Right atrium auricular region (tissue), 2 donors: ENCODE measurements at places on chromosomes 5 and 9. TPM values are rescaled to one million over a fixed set of nuclear protein-coding genes. Genes with fewer than 3 reads are reported as not detected.

ASS1 gene
- total RNA-seq: 75.3 TPM

DNA sequence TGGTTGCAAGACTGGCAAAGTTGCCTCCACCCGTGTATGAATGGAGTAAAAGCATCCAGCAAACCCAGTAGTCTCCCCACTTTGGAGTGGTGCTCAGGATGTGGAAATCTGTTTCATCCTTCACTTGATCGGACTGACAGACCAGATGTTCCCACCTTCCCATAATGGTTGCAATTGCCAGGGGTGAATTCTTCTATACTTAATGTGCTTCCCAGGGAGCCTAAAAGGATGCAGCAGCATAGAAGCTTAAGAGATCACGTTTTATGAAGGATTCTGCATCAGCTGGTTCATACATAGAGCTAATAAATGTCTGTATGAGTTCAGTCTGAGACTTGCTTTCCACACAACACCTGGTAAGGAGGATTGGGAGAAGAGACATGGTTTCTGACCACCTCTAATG is 198.8 kb upstream of the S1PR3 start:
- no peak for DNase-seq

DNA sequence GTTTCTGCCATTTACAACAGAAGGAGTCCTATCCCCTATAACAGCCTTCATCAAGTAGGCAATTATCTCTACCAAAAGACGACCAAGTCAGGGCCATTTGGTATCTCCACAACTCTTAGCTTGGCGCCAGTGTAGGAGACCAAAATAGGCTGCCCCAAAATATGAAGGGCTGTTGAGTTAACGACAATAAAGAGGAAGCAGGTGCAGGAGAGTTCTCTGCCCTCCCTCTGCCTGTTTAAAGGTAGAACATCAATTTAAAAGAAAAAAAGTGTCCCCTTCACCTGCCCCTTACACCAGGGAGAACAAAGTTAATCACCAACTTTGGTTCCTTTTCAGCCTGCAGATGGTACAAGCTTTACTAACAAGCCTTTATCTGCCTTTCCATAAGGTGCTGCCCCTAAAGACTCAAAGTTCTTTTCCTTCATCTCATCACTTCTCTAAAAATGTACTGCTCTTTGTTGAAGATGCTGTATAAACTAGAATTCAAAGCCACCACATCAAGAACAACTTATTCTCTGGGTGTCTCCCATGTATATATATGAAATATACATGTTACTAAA is 33.3 kb downstream of the PPP1R2B start:
- DNase-seq: no peak

- no peak for DNase-seq
Observed at GRCh38 chr9:36704148-36704547, 131.5 kb downstream of the MELK start.

DNA sequence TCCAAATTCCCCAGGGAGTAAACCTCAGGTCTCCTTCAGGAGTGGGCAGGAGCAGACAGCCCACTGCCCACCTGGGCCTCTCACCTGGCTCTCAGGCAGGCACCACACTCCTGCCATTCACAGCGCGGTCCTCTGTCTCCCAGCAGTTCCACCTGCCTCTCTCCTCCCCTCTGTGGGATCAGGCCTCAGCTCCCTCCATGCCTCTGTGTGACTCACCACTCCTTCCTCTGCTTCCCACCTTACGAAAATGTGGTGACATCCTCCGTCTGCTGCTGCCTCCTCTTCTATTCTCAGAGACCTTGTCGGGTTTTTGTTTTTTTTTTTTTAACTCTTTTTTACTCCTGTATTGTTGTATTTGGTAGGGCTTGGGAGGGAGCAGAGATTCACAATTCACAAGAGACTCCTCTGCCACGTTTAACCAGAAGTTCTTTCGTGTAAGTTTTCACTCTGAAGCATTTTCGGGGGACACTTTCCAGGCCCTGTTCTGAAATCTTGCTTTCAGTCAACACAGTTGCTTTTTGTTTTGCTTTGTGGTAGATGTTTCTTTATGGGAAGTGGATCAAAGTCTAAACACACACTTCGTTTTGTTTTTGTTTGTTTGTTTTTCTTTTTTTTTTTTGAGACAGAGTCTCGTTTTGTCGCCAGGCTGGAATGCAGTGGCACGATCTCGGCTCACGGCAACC is 21.1 kb upstream of the CDKN2AIPNL start:
- no peak for DNase-seq

DNA sequence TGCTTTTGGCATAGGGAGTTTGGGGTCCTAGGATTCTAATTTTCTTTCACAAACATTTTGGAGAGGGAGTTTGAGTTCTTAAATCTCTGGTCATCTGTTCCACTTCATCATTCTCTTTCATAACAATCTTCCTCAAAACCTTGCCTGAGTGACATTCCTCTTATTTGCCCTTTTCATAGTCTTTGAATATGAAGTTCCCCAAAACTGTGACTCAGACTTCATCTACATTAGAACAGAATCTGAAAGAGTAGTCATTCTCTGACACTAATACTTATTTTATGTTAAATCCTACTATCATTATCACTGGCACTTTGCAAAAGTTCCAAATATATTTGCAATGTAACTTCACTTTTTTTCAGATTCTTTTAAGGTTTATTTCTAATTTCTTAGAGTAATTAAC is 163.8 kb downstream of the CDH10 start:
- DNase-seq: no peak

NEURL1B gene
- total RNA-seq: 17.9 TPM

PLAC8L1 gene
- not detected for total RNA-seq

DNA sequence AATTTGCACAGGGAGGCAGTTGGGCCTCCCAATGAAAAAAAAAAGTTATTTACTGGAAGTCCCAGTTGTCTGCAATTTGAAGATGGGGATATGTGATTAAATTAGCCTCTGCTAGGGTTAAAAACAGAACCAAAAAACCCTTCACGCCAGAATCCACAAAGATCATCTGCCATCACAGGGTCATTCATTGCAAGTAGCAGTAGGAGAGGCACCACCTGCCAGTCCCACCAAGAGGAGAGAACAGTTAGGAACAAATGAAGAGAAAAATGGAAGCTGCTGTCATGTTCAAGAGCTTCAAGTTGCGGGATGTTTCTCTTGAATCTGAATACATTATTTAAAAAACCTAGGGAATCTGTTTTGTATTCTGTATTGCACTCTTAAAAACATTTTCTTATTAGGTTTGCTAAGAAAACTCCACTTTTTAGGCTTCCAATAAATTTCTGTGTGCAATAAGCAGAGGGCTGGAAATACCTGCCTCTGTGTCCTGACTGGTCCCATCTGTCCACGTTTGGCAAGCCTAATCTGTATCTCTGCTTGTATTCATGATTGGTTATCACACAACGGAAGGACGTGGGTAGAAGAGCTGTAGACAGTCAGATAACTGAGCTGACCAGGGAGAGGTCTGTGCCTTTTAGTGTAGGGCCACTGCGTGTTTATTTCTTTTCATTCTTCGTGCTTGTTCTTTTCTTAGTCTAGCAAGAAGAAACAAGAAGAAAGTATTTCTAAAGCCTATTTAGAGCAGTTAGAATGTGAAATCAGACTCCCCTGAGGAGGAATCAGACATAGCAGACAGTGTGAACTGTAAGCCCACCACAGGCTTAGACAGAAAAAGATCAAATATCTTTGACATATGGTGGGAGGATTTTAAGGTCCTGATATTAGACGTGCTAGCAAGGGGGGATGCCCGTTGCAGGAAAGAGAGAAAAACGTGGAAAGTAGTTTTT is 630.6 kb upstream of the SEMA6A start:
- DNase-seq: no peak

SHOC1 gene
- total RNA-seq: not detected

C9orf153 gene
- not detected for total RNA-seq

DNA sequence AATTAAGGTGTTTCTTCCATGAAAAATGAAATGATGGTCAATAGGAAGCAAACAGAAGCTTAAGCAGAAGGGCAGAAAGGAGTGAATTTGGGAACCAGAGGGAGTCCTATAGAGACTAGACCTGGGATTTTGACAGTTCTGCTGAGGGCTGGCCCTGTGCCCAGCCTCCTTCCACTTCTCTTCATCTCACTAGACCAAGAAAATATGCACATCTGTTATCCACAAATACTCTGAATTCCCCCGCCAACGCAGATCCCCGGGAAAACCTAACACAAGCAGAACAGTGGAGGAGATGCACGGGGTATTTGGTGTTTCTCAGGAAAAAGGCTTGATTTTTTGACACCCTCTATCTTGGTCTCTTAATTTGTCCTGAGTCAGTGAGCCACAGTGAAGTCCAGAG is 22.7 kb downstream of the GRIA1 start:
- DNase-seq: no peak

DNA sequence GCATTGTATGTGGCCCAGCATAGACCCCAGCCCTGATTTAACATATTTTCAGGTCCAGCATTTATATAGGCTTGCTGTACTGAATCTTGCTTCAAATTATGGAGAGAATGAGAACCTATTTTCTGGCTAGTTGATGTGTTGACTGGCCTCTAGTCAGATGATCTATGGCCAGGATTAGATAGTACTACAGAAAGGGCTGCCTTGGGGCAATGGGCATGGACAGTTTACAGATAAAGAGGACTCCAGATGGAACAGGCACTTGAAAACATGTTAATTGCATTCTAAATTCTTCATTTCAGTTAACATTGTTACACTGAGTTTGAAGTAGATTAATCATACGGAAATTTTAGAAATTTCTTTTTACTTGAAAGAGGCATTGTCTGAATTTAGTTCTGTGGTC is 61.5 kb downstream of the RAB14 start:
- no peak for DNase-seq

FREM1 gene
- total RNA-seq: 2.2 TPM

GRCh38 chr9:113368982-113369854 is 7.6 kb downstream of the HDHD3 start:
- DNase-seq: no peak

EFNA5 gene
- 19.2 TPM for total RNA-seq

- DNase-seq: no peak
Observed at GRCh38 chr9:138061631-138062030, 184.0 kb downstream of the CACNA1B start.

GLIPR2 gene
- 11.2 TPM for total RNA-seq

DNA sequence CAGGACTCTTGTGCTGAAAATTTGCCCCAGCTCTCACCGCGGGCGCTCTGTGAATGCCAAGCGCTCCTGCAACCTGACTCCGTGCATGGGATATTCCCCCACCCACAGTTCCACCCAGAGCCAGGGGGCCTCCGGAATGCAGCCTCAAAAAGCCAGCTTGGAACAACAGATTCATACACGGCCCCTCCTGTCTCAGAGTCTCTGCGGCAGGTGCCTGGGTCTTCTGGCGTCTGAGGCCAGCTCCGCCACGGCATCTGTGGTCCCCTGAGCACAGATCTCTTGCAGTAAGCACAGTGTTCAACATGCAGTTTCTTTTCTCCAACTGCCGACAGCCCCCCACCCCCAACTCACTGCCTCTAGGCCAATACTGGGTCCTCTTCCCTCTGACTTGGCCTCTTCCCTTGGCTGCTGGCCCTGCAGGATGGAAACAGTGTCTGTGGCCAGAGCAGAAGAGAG is 355.7 kb upstream of the IRX2 start:
- no peak for DNase-seq

GRCh38 chr9:11915699-11916098 is 777.5 kb upstream of the TYRP1 start:
- no peak for DNase-seq

PPP1R26 gene
- total RNA-seq: 17.4 TPM

- no peak for DNase-seq
Observed at GRCh38 chr5:123450640-123451039, 27.4 kb upstream of the CEP120 start.

- DNase-seq: peak; percentile 89
Observed at GRCh38 chr9:113989017-113989713, 88.9 kb downstream of the AMBP start.

GRCh38 chr9:79656169-79656568 is 84.4 kb downstream of the TLE4 start:
- no peak for DNase-seq

COL15A1 gene
- 22.4 TPM for total RNA-seq
